ENCODE measurements at places on chromosomes 1 and 21. TPM values are rescaled to one million over a fixed set of nuclear protein-coding genes. Genes with fewer than 3 reads are reported as not detected.
A peak's percentile ranks its signal among the peaks of the same experiment; 100 is the strongest.

The CCDC185 gene
- total RNA-seq = not detected

DNA sequence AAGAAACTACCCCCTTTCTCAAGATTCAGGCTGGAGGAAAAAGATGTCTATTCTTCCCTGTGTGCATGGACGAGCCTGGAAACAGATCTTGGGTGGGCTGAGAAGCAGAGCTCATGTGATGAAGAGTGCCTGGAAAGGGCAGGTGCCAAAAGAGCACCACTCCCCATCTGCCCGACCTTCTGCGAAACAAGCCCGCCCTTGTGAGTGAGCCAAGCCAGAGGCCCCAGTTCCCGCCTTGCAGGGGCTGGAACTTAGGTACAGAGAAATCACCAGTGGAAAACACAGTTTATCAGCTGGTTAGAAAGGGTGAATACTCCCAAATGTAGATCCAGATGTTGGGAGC, 26.7 kb upstream of the A3GALT2 start:
- no peaks in the 10 kb centered on the region for H3K27me3 ChIP-seq
- DNase-seq = no peak
- H3K4me3 ChIP-seq = peak overlapping the region; percentile 70
- H3K27ac ChIP-seq = peak overlapping the region; percentile 96
- H3K4me1 ChIP-seq = peaks cover 62% of the 10 kb centered on the region
- H3K36me3 ChIP-seq = peaks cover 21% of the 10 kb centered on the region

DNA sequence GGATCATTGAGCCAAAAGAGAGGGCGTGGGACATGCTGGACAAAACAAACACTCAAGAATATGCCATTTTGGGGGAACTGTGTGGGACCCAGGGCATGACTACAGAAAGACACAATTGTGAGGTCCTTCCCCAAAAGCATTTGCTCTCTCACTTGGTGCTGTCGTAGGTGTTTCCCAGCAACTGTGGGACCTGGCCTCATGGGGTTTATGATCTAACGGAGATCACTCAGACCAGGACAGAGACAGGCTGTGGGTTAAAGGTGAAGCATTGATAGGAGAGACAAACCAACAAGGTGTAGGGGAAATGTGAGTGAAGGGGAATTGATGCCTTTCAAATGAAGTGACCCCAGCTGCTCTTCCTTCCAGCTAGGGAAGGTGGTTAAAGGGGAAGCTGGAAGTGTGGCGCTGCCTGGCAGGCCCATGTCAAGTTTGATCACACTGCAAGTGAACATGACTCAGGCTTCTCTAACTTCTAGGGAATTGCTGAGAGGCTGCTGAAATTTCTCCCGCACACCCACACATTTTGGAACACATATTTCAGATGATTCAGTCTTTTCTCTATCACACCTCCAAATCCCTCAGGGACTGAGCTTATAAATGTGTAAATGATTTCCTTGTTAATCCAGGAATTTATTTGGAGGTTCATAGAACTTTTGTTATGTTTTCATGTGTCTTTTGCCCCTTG, 30.2 kb downstream of the TRAF5 start:
- H3K4me3 ChIP-seq = no peak overlapping the region
- no peaks in the 10 kb centered on the region for H3K27me3 ChIP-seq
- peaks cover 14% of the 10 kb centered on the region for H3K4me1 ChIP-seq

DNA sequence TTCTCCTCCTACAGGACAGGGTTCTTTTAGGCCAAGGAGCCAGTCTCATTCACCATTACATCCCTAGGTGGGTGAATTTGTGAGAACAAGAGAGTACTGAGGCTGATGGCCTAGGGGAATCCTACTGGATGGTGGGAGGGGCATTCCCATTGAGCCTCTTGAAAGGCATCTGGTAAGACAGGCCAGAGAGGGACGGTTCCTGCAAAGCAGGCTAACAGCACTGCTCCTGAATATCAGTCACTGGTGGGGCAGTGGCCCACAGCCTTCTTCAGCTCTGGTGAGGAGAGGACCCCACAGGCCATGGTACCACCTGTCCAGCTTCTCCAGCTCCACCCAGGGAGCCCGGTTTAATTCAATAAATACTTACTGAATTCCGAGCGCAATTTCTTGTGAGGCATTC, 125.9 kb upstream of the EDN2 start:
- DNase-seq = no peak
- no peak overlapping the region for H3K4me3 ChIP-seq

GRCh38 chr21:45942755-45943629, 38.6 kb upstream of the COL6A1 start:
- H3K4me1 ChIP-seq = no peaks in the 10 kb centered on the region
- no peaks in the 10 kb centered on the region for H3K36me3 ChIP-seq
- peaks cover 2% of the 10 kb centered on the region for H3K27me3 ChIP-seq
- DNase-seq = peak; percentile 83

Data from osteoblast (primary cell).